Pulmonary artery endothelial cell (primary cell): ENCODE measurements at places on chromosomes 7 and 10.

GRCh38 chr10:24884793-24885192, 67.6 kb downstream of the PRTFDC1 start:
- DNase-seq, result no peak

DNA sequence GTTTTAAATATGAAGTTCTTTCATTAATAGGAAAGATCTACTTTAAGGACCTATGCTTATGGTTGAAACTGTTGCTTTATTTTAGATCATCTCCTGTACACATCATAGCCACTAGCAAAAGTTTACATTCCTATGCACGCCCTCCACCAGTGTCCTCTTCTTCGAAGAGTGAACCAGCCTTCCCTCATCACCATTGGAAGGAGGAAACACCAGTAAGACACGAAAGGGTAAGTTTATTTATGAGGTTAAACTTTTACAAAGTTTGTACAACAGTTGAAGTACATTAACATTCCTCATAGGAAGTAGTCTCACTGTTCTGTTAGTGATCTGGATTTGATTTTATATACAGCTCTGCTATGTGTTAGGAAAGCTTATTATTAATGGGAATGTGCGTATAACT, 16.9 kb downstream of the HBP1 start:
- DNase-seq, result no peak

GRCh38 chr10:110872984-110873923, 1.5 kb downstream of the PDCD4 start:
- DNase-seq, result no peak

- DNase-seq, result peak; percentile 7
Measured at GRCh38 chr10:15419279-15419874, 48.3 kb upstream of the FAM171A1 start.

DNA sequence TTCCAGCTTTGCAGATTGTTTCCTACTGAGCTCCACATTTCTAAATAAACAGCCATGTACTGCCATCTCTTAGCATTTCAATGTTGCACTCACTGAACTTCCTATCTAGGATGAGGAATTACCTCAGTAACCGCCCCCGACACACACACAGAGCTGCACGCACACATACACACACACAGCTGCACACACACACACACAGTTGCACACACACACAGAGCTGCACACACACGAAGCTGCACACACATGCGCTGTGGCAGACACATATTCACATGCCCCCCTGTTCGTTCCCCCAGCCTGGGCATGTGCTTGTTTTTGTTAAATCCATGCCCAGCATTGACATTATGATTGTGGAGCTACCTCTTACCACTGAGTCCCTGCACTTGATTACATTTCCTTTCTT, 39.6 kb upstream of the CNPY1 start:
- DNase-seq, result no peak
